ENCODE measurements at places on chromosomes 4 and X.

- DNase-seq: no peak
These were observed 458.1 kb downstream of the STIM2 start for GRCh38 chr4:27318740-27319139.

- no peak for DNase-seq
These were observed 11.4 kb upstream of the MAP9 start for GRCh38 chr4:155388162-155388561.

GRCh38 chr4:85474818-85475630, at the start of gene ARHGAP24:
Gene ARHGAP24 (plus strand): TSS chr4:85475150.
- no peak for DNase-seq

DNA sequence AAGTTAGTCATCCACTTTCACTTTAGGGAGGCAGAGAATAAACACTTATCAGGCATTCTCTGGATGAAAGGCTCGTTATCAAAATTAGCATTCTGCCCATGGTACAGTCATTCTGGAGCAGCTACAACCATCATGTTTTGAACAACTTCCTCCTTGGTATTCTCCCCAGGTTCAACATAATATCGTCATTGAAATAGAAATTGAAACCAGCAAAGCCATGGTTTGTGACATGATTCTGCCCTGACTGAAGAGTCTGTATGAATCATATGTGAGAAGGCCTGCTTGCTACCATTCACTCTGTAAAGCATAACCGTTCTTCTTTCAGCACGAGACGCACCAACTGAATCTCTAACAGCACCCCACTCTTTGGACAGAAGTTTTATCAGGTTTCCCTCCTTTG, 127.5 kb upstream of the RADX start:
- DNase-seq: no peak

- no peak for DNase-seq
These were observed 7.7 kb downstream of the PROM1 start for GRCh38 chr4:16075975-16076757.

DNA sequence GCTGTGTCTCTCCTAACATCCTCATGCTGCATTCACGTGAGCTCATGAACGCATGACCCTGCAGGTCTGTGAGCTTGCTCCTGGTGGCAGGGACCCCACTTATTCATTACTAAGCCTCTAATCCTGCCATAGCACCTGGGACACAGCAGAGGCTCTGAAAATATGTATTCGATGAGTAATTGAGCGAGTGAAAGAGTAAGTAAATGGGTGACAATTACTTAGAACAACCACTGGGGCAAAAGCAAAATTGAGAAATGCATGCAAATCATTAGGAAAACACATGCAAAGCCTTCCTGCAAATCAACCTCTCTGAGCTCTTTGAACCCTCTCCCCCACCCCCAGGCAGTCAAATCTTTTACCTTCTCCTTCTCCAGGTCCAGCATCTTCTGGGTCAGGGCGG, 23.6 kb upstream of the C4orf50 start:
- no peak for DNase-seq

DNA sequence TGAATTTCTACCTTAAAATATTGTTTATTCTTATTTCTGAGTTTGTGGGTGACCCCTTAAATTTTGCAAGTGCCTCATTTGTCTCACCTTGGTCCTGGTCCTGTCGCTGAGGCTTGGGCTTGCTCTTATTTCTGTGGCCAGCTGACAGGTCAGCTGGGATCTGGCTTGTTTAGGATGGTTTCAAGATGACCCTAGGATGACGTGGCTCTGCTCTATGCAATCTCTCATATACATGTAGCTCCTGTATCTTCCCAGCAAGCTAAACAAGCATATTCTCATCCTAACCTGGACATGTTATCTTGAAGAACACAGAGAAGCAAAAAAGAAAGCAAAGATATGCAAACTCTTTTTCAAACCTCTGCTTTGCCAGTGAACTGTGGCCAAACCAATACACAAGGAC, 158.4 kb downstream of the BANK1 start:
- DNase-seq: no peak

- no peak for DNase-seq
These were observed 35.0 kb upstream of the CCKAR start for GRCh38 chr4:26525136-26525770.

GRCh38 chr4:173281406-173282255, 52.5 kb downstream of the HMGB2 start:
- DNase-seq: no peak

GRCh38 chr4:20882500-20882899, 182.2 kb downstream of the PACRGL start:
- no peak for DNase-seq

DNA sequence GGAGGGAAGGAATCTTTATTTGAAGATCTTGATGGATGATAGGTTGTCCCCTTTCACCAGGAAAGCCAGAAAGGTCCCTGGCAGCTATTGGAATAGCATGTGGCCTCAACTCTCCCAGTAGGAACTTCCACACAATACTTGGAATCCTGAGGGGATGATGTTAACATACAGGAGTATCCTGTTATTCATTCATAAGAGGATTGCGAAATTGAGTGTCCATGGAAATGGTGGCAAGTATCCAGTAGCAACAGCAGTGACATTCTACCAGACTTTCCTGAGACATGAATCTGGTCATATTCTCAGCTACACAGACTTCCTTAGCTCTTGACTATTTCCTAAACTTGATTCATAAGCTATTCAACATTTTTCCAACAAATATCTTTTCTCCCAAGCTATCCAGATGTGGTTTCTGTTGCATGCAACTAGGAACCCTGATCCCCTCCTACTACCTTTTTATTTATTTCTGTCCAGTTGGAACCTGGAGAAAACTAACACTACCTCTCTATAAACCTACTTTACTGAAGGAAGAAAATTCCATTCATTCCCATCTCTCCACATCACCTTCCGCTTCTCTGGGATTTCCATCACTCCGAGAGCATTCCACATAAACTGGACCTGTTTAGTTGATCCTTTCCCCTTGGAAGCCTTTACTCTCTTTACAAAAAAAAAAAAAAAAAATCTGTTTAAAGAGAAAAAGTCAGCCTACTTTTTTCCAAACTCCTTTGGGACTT, 101.8 kb downstream of the ANXA5 start:
- DNase-seq: no peak

Data from activated T-helper 1 cell treated with anti-CD3 and anti-CD28 coated beads, Interleukin-2, amount 50 U/mL, for 16 hours (primary cell).